Mesothelial cell of epicardium (in vitro differentiated cells): ENCODE measurements at places on chromosomes 5 and 9.

GRCh38 chr5:36238502-36239295, 3.0 kb downstream of the NADK2 start:
- H3K27me3 ChIP-seq, result no peaks in the 10 kb centered on the region
- DNase-seq, result no peak
- H3K27ac ChIP-seq, result peak overlapping the region; percentile 17
- peaks cover 39% of the 10 kb centered on the region for H3K4me1 ChIP-seq
- peaks cover 1% of the 10 kb centered on the region for H3K36me3 ChIP-seq

- DNase-seq, result no peak
- no peak overlapping the region for H3K4me3 ChIP-seq
These were observed 156.6 kb downstream of the PIK3R1 start for GRCh38 chr5:68372161-68372560.

- no peaks in the 10 kb centered on the region for H3K27me3 ChIP-seq
- H3K27ac ChIP-seq, result no peak overlapping the region
- peaks cover 3% of the 10 kb centered on the region for H3K36me3 ChIP-seq
- DNase-seq, result no peak
- H3K4me3 ChIP-seq, result no peak overlapping the region
These were observed 64.9 kb downstream of the CFAP95 start for GRCh38 chr9:69885474-69885929.

DNA sequence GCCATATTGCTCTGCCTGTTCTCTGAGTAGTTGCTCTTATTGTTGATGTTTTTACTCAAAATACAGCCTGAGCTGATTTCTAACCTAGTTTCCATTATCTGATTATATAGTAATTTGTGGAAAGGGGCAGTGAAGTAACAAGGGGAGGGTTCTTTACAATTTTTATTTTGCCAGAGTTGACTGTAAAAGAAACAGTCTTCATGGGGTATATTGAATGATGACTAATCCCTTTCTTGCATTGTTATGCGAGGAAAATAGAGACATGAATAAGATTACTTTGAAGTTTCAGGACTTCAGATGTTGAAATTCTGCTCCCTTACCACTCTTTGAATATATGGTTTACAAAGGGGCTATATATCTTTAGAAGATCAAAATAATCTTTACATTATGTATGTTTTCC, 9.1 kb upstream of the LRRC70 start:
- H3K27me3 ChIP-seq, result no peaks in the 10 kb centered on the region
- peaks cover 9% of the 10 kb centered on the region for H3K4me1 ChIP-seq
- no peak for DNase-seq
- no peak overlapping the region for H3K4me3 ChIP-seq

DNA sequence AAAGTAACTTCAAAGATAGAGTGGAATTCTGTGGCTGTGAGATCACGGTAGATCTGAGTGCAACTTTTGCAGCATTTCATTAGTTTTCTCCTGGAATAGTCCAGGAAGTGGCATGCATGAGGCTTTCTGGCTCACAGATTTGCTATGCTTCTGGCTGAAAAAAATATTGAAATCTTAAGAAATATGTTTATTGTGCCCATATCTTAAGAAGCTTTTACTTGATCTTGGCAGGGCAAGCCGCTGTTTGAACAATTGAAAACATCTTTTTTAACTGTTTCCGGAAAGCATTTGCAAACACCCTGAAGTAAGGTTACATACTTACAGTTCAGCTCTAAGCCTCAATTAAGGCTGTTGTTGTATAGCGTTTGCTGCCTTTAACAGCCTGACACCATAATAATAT, 135.7 kb upstream of the GDNF start:
- DNase-seq, result no peak
- no peak overlapping the region for H3K27ac ChIP-seq
- H3K4me1 ChIP-seq, result no peaks in the 10 kb centered on the region
- no peaks in the 10 kb centered on the region for H3K36me3 ChIP-seq
- no peak overlapping the region for H3K4me3 ChIP-seq

GRCh38 chr5:72244862-72245371, 75.1 kb downstream of the MRPS27 start:
- peaks cover 50% of the 10 kb centered on the region for H3K4me1 ChIP-seq
- DNase-seq, result no peak
- no peak overlapping the region for H3K4me3 ChIP-seq
- H3K27ac ChIP-seq, result peak overlapping the region; percentile 68
- no peaks in the 10 kb centered on the region for H3K36me3 ChIP-seq
- no peaks in the 10 kb centered on the region for H3K27me3 ChIP-seq

DNA sequence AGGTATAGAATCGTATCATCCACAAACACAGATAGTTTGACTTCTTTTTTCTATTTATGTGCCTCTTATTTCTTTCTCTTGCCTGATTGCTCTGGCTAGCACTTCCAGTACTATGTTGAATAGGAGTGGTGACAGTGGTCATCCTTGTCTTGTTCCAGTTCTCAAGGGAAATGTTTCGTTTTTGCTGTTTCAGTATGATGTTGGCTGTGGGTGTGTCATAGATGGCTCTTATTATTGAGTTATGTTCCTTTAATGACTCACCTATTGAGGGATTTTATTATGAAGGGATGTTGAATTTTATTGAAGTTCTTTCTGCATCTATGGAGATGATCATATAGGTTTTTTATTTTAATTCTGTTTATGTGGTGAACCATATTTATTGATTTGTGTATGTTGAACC, 70.3 kb downstream of the ENC1 start:
- no peaks in the 10 kb centered on the region for H3K27me3 ChIP-seq
- no peak overlapping the region for H3K27ac ChIP-seq
- no peak overlapping the region for H3K4me3 ChIP-seq
- peaks cover 8% of the 10 kb centered on the region for H3K36me3 ChIP-seq
- no peak for DNase-seq

DNA sequence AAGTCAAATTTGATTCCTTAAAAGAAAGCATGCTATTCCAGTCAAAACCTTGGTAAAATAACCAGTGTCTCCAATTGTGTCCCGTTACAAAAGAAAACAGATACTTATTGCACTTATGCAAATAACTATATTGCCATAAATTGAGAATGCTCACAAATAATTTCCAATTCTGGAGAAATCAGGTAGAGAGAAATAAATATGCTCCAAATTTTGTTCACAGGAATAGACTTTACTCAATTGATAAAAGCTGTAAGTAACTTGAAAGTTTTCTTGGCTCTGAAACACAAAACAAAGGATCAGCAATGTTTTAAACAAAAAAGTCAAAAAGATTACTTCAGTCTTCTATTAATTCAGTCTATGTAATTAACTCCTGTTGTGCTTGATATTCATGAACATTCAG, 7.8 kb upstream of the DTWD2 start:
- H3K27me3 ChIP-seq, result no peaks in the 10 kb centered on the region
- no peaks in the 10 kb centered on the region for H3K4me1 ChIP-seq

GRCh38 chr5:53257806-53258373, 148.3 kb upstream of the MOCS2 start:
- H3K36me3 ChIP-seq, result no peaks in the 10 kb centered on the region
- no peaks in the 10 kb centered on the region for H3K4me1 ChIP-seq
- H3K4me3 ChIP-seq, result no peak overlapping the region
- DNase-seq, result no peak
- no peak overlapping the region for H3K27ac ChIP-seq

GRCh38 chr9:121652021-121652837, 795 bp downstream of the DAB2IP start:
- peak overlapping the region; percentile 92 for H3K27ac ChIP-seq
- peaks cover 3% of the 10 kb centered on the region for H3K36me3 ChIP-seq
- H3K4me3 ChIP-seq, result peak overlapping the region; percentile 86
- peaks cover 44% of the 10 kb centered on the region for H3K4me1 ChIP-seq
